Ecto neural progenitor cell (in vitro differentiated cells): ENCODE measurements at places on chromosomes 2 and 18.

GRCh38 chr18:23824669-23825068 is 135.4 kb downstream of the LAMA3 start:
- no peak for DNase-seq

DNA sequence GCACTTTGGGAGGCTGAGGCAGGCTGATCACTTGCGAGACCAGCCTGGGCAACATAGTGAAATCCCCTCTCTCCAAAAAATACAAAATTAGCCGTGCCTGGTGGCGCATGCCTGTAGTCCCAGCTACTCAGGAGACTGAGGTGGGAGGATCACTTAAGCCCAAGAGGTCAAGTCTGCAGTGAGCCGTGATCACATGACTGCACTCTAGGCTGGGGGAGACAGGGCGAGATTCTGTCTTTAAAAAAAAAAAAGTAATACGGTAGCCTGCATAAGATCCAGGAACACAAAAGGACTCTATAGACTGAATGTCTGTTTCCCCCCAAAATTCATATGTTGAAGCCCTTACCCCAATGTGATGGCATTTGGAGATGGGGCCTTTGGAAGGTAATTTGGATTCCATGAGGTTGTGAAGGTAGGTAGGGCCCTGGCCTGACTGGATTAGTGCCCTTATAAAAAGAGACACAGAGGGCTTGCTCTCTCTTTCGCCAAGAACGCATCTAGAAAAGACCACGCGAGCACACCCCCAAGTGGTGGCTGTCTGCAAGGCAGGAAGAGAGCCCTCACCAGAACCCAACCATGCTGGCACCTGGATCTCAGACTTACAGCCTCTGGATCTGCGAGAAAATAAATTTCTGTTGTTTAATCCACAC is 17.0 kb downstream of the MBOAT2 start:
- DNase-seq: no peak

DNA sequence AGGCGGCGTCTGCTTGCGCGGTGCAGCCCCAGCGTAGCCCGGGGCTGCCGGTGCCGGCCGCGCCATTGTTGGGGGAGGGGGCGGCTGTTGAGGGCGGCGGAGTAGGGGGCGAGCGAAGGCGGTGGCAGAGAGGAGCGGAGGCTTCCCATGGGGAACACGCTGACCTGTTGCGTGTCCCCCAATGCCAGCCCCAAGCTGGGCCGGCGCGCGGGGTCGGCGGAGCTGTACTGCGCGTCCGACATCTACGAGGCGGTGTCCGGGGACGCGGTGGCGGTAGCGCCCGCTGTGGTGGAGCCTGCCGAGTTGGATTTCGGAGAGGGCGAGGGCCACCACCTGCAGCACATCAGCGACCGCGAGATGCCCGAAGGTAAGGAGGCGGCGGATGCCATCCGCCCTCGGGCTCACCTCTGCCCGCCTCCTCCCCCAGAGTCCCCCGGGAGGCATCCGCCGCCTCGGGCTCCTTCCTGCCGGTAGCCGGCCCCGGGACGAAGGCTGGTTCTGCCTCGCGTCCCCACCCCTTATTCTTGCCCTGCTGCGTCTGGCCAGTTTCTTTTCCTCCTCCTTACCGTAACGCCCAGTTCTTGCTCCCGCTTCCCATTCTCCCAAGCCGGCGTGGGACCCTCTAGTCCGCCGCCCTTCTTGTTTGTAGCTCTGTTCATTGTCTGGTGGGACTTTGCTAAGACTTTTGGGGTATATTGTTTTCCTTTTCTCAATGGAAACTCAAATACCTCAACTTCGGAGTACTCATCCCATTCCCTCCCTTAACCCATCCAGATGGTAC is 500 bp downstream of the CCNYL1 start:
- no peak for DNase-seq

DNA sequence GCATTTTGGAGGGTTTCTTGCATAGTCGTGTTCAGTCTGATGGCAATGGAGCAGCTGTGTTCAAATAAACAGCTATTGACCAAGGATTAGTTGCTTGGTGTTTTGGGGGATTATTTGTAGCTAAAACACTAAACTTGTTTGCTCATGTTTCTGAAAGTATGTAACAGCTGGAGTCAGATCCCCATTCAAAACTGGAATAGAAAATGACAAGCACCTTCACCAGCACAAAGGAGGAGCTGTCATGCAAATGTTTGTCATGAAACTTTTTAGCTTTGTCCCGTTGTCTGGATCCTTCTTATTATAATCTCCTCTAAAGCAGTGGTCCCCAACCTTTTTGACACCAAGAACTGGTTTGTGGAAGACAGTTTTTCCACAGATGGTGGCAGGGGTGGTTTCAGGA is 96.9 kb upstream of the ZNF236 start:
- DNase-seq: no peak

GRCh38 chr2:72572501-72572900 is 253.3 kb downstream of the EXOC6B start:
- no peak for DNase-seq

DNA sequence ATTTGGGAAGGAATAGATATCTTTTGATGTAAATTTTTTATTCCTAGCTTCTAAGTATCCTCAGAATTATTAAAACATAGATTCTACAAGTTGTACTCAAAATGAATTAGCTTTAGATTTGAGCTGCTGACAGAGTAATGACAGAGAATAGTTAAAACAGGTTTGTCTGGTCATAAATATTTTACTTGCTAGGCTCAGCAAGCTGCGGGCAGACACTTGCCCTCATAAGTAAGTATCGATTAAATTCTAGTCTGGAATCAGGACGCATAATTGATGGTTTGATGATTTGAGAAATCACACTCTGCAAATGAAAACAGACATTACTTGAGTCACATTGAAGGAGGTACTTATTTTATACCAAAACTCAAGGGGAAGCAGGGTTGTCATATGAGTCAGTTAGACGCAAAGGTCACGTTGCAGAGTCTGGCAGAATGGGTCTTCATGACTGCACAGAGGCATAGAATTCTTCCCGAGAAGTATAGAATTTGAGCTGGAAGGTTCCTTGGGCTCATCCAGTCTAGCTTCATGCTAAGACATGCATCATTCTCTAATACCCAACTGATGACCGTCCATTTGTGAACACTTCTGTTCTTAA is 27.5 kb downstream of the ARL4C start:
- DNase-seq: no peak

GRCh38 chr2:190819840-190820301 is 60.8 kb upstream of the GLS start:
- DNase-seq: no peak

- DNase-seq: no peak
Observed at GRCh38 chr2:189763908-189764661, 1.5 kb upstream of the OSGEPL1 start.

- DNase-seq: no peak
Observed at GRCh38 chr2:230346465-230346864, 19.5 kb downstream of the SP140L start.

GRCh38 chr2:46735108-46735691 is 180.4 kb downstream of the MCFD2 start:
- DNase-seq: no peak

DNA sequence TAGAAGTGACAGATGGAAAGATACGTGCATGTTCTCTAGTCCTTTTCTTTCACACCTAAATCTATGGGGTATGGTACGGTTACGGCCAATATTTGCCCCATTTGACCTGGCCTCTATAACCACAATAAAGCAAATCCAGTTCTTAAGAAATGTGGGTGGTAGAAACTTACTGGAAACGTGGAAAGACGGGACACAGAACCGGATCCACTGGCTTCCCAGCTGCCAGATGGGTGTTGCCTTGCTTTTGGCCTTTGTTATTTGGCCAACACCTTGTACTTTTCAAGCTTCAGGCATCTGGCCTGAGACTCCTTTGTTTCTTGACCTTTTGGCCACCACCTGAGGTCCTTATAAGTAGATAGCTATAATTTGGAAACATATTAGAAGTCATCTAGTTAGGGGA is 635.9 kb downstream of the SLC4A3 start:
- DNase-seq: no peak

DNA sequence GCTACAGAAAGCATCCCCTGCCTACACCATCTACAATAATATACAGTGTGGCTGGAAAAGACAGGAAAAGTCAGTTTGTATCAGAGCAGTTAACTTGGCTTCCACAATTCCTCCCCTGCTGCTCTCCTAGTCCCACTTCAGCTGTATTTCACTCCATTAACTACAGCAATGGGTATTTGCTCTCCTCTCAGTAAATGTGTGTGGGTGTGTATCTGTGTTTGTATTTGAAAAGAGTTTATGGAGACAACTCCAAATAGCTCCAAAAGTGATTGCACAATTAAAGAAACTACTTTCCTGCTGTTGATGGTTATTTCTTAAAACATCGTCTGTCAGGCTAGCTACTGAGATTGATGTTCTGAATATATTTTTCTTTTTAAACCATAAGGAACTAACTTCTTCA is 333.7 kb upstream of the FIGN start:
- no peak for DNase-seq

GRCh38 chr2:70887550-70888246 is 48.0 kb upstream of the ATP6V1B1 start:
- peak; percentile 83 for DNase-seq

DNA sequence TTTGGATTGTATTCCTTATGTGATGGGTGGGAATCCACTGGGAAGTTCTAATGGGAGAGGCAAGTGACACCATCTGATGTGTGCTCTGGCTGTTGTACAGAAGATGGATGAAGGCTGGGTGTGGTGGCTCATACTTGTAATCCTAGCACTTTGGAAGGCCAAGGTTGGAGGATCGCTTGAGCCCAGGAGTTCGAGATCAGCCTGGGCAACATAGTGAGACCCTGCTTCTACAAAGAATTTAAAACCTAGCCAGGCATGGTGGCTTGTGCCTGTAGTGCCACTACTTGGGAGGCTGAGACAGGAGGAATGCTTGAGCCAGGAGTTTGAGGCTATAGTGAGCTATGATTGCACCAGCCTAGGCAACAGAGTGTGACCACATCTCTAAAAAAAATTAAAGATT is 10.6 kb upstream of the MSH6 start:
- no peak for DNase-seq

DNA sequence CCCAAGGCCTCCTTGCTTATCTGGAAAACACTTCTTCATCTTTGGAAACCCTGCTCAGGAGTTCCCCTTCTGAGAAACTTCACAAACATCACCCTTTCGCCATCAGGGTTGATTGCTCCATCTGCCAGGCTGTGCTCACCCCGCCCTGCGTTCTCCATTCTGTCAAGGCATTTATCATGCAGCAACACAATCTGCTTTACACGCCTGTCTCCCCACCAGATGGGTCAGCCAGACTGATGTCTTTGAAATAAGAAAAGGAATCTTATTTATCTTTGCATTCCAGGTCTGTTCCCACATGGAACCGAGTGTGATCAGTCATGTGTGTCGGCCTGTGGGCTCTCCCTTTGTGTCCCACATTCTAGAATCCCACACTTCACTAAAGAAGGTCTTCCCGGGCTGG is 110.0 kb upstream of the ARL4C start:
- no peak for DNase-seq

- peak; percentile 78 for DNase-seq
Observed at GRCh38 chr2:210224941-210225672, at the start of gene ACADL. Gene ACADL, minus strand, starts transcription at chr2:210225447. Its CDS starts 184 bp downstream, at chr2:210225263.

DNA sequence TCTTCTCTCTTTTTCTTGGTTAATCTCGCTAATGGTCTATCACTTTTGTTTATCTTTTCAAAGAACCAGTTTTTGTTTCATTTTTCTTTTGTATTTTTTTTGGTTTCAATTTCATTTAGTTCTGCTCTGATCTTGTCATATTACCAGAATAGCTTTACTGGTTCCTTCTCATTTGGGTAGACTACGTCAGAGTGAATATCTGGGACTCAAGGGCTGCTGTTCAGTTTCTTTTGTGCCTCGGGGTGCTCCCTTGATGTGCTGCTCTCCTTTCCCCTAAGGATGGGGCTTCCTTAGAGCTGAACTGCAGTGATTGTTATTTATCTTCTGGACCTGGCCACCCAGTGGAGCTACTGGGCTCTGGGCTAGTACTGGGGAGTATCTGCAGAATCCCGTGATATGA is 29.4 kb upstream of the IL1RN start:
- no peak for DNase-seq

GRCh38 chr2:236180831-236181453 is 12.8 kb upstream of the GBX2 start:
- no peak for DNase-seq

DNA sequence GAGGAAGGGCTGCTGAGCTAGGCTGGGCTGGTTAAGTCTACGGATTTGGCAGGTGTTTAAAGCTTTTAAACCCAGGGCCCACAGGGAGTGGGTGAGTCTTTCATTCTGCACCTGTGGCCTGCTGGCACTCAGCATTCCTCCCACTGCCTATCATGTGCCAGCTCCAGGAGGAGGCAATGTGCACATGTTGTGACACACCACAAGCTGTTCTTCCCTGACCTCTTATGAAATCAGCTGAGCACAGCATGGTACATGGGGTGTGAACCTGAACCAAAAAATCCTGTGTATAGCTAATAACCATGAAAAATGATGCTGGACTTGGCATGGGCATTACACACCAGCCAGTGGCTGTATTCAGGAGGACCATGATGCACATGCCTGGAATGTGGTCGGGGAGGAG is 297.9 kb upstream of the MMADHC start:
- DNase-seq: no peak

- no peak for DNase-seq
Observed at GRCh38 chr18:8455661-8456614, 153.3 kb upstream of the RAB12 start.

DNA sequence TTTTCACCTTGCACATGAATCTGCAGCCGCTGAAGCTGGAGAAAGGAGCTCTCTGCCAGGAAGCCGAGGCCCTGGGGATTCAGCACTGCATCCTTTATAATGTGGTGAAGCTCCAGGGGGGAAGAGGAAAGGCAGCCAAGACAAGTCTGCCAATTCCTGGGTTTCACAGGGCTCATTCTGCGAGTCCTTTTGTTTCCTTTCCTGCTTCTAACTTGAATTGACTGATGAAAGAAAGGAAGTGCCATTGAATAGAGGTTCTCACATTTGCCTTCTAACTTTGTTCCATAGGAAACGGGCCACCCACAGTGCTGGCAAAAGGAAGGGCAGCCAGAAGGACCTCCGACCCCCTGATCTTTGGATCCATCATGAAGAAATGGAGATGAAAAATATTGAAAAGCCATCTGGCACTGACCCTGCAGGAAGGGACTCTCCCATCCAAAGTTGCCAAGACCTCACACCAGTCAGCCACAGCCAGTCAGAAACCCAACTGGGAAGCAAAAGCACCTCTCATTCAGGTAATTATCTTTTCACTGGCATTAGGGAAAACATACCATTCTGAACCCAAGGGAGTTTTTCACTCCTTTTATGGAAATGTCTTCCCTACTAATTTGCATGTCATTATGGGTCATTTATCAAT is 765.4 kb downstream of the MBD2 start:
- no peak for DNase-seq

DNA sequence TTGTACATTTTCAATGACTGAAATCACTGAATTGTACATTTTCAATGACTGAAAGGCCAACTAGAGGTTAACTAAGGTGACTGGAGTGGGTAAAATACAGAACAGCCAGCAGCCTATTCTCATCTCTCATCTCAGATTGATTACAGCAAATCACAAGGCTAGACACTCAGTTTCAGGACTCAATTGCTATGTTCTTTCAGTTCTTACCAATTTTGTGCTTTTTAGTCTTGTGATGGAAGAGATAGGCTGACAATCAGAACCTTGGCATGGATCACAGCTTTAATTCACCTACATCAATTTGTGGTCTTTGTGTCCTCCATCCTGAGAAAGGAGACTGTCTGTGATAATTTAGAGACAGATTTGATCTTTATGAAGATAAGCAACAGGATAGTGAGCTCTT is 124.7 kb downstream of the GULP1 start:
- DNase-seq: no peak

- DNase-seq: no peak
Observed at GRCh38 chr18:22505141-22505591, 87.5 kb upstream of the CTAGE1 start.

GRCh38 chr2:28593160-28593755 is 97.4 kb downstream of the PLB1 start:
- no peak for DNase-seq
